Mucosa of descending colon (tissue), 3 donors: ENCODE measurements at places on chromosomes 11 and 22.
A peak's percentile ranks its signal among the peaks of the same experiment; 100 is the strongest.

DNA sequence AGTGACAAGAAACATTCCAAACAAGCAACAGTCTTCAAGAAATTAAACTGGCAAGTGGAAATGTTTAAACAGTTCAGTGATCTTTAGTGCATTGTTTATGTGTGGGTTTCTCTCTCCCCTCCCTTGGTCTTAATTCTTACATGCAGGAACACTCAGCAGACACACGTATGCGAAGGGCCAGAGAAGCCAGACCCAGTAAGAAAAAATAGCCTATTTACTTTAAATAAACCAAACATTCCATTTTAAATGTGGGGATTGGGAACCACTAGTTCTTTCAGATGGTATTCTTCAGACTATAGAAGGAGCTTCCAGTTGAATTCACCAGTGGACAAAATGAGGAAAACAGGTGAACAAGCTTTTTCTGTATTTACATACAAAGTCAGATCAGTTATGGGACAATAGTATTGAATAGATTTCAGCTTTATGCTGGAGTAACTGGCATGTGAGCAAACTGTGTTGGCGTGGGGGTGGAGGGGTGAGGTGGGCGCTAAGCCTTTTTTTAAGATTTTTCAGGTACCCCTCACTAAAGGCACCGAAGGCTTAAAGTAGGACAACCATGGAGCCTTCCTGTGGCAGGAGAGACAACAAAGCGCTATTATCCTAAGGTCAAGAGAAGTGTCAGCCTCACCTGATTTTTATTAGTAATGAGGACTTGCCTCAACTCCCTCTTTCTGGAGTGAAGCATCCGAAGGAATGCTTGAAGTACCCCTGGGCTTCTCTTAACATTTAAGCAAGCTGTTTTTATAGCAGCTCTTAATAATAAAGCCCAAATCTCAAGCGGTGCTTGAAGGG, 6.0 kb downstream of the MALAT1 start:
- peak; percentile 24 for DNase-seq

- DNase-seq: no peak
Measured at GRCh38 chr11:28793282-28793738, 685.1 kb downstream of the METTL15 start.

DNA sequence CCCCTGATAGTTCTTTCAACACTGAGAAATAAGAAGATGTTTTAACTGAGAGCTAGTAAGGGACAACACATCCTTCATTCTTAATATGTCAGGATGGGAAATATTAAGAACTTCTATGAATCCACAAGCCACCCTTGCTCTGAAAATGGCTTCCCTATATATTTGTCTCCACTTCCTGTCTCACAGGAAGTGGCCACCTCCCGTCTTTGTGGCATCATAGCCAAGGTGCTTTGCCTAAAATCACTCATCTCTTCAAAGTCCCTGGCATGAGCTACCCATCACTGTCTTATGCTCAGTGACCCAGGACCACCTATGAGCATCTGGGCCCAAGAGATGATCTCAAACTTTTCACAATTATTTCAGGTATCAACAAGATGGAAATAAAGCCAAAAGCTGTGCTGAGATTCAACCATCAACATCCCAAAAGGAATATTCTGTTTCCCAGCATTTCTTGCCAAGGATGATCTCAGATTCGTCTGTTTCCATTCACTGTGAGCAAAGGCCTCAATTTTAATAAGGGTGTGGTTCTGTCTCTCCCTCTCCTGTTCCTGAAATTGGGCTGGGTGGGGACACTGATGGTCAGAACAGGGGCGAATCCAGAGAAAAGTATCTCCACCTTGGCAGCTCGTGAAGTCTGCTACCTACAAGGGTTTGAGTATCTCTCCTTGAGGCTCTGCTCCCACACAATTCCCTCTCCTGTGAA, 493.9 kb downstream of the MN1 start:
- no peak for DNase-seq

DNA sequence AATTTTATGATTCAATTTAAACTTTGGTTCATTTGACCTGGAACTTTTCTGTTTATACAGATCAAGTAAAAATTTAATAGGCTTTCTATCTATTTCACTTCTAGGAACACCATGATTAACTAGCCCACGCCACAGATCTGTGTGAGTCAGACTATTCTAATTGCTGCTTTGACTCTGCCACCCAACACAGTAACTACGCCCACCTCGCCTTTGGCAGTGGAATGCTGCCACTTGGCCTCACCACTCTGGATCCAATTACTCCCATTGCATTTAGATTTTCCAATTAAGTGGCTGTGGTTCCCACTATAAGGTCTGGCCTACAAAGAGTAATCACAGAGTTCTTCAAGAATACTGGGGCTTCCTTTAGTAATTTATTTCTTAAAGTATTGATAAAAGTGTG, 46.6 kb upstream of the LIN7C start:
- no peak for DNase-seq

DNA sequence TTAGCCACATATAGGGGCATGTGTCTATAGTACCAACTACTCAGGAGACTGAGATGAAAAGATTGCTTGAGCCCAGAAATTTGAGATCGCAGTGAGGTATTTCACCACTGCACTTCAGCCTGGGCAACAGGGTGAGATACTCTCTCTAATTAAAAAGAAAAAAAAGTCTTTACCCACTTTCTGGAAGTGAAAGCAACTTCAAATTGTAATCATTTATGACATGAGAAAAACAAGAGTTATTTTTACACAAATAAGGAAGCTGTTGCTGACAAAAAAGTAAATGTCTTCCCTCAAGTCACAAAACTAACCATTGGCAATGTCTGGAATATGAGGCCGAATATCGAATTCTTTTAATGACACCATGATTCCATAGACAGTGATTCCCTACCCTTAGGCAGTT, 71.4 kb downstream of the GLYATL1 start:
- no peak for DNase-seq

DNA sequence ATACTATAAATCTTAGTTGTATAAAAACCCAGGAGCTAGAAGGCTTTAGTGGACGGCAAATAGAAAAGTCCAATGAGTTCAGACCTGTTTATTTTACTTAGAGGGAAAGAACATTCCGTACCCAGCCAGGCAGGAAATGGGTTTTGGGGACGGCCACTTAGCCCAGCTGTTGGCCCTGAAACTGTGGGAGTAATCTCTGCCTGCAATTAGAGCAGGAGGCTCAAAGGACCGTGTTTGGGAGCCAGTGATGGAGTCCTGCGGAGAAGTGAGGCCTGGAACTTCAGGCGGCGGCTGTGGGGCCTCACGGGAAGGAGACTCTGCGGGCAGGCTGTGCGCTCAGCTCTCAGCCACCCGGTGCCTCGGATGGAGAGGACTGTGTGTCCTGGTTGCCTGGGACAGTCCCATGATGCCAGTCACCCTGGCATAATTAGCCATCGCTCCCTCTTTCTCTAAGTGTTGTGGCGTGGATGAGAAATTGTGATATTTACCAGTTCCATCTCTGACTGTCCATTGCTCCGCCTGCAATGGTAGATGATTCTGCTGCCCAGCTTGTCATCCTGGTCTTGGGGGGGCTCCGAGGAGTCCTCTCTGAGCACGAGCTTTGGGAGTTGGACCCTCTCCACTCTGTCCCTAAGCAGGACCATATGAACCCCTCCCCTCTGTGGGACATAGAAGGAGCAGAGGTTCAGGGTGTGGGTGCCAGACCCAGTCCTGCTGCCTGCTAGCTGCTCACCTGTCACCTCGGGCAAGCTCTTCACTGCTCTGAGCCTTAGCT, 530.3 kb downstream of the TBC1D22A start:
- no peak for DNase-seq

DNA sequence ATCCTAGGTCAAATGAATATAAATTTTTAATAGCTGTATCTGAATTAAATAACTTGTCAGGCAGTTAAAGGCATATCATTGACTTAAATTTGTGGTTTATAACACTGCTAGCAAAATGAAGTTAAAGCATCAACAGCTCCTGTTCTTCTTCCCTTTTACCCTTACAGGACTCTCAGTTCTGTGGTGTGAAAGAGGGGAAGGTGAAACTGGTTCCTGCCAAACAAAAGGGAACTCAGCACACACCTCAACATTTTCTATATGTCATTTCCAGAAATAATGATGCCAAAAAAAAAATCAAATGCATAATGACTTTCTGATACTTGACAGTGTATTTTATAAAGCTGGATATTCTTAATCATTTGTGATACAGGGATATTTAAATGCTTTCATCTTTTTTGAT, 21.2 kb downstream of the ARL14EP start:
- no peak for DNase-seq
